Naive thymus-derived CD4-positive, alpha-beta T cell (primary cell): ENCODE measurements at places on chromosomes 5 and 9. TPM values are rescaled to one million over a fixed set of nuclear protein-coding genes. Genes with fewer than 3 reads are reported as not detected.

Gene ARHGEF39
- not detected for total RNA-seq

Gene PRR16
- not detected for total RNA-seq

Gene PRDM9
- total RNA-seq, result not detected

Gene BTNL3
- total RNA-seq, result not detected in 2 replicates

Gene LHFPL2
- total RNA-seq, result 2.1 TPM

Gene ACTBL2
- not detected for total RNA-seq

Gene PTPN3
- 0.89 and 1.0 TPM in 2 replicates for total RNA-seq

Gene FOXI1
- 0.13 TPM for total RNA-seq

Gene CKMT2
- total RNA-seq, result 0.41 TPM in 1 of 2 replicates, not detected in the other

Gene SPINK1
- total RNA-seq, result not detected in 2 replicates

Gene C8G
- total RNA-seq, result 2.3 TPM

Gene SVEP1
- 0.22 TPM for total RNA-seq

Gene RORB
- not detected for total RNA-seq

Gene PCSK5
- total RNA-seq, result 17.9 TPM

Gene ADRA1B
- total RNA-seq, result not detected

Gene SPINK6
- total RNA-seq, result not detected

Gene FRMD3
- total RNA-seq, result 0.92 TPM

Gene UBAP2
- total RNA-seq, result 36.8 TPM

Gene ADAMTS6
- 2.6 TPM for total RNA-seq

Gene IFNA21
- not detected for total RNA-seq

Gene PCDHB2
- 0.10 and 0.34 TPM in 2 replicates for total RNA-seq

Gene DRD1
- not detected for total RNA-seq

Gene LRRC26
- not detected for total RNA-seq

Gene LMNB1
- 218 and 228 TPM in 2 replicates for total RNA-seq

Gene SPINK5
- not detected for total RNA-seq

Gene ARID3C
- 0.27 TPM for total RNA-seq

Gene SLC25A2
- total RNA-seq, result 1.1 TPM

Gene COL27A1
- total RNA-seq, result 1.4 TPM

Gene SLC38A9
- total RNA-seq, result 32.6 TPM
